T-helper 2 cell (primary cell): ENCODE measurements at places on chromosomes 2 and 18.

GRCh38 chr18:63320975-63321265, 1.4 kb upstream of the BCL2 start:
- no peak for DNase-seq

DNA sequence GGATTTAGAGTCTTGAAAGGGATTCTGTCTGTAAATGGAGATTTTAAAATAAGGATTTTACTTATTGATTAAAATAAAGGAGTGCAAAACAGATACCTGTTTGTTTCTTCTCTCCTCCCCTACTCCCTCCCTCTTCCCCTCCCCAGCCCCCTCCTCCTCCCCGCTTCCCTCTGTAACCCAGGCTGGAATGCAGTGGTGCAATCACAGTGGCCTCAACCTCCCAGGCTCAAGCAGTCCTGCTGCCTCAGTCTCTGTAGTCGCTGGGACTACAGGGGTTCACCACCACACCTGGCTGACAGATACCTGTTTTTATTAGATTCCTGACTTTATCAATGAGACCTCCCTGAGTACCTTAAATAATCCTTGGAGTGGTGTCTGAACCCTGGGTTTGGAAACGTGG, 57.1 kb downstream of the OXER1 start:
- no peak for DNase-seq

DNA sequence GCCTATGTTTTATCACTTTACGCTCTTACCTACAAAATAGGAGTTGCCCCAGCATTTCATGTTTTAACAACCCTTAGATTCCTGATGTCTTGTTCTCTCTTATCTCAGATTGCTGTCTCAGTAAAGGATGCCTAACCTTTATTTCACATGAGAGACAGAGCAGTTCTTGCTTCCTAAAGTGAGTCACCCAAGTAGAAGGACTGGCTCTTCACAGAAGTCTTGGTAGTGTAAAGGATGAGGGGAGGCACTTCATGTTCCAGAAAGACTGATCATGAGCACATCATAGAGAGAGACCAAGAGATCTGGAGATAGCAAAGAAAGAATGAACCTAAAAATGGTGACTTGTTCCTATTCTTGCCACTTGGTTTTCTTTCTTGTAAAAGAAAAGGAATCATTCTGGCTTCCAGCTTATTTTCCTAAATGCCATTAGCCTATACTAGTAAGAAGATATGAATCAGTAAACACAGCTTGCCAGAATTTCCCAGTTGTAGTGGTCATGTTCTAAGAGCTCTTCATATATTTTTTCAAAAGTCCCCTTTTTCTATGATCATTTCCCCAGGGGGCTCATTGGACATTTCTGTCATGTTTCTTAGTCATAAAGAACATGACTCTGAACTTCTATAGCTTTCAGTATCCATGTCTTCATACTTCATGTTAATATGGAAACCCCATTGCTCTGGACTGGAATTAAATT, 54.9 kb downstream of the MAPRE2 start:
- no peak for DNase-seq

- DNase-seq = no peak
Measured at GRCh38 chr2:166147883-166148282, 20.1 kb upstream of the SCN1A start.

DNA sequence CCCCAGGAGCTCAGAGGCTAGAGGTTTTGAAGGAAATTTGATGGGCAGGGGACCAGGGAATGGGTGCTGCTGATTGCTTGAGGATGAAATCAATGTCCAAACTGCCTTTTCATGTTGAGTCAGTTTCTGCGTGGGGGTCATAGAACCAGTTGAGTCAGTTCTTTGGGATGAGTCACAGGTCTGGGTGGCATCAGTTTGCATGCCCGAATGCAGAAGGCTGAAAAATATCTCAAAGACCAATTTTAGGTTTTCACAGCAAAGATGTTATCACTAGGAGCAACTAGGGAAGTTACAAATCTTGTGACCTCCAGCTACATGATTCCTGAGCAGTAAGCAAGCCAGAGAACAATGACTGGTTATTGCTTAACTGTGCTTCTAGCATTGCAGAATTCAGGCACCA, 1135.1 kb upstream of the CRIM1 start:
- no peak for DNase-seq

DNA sequence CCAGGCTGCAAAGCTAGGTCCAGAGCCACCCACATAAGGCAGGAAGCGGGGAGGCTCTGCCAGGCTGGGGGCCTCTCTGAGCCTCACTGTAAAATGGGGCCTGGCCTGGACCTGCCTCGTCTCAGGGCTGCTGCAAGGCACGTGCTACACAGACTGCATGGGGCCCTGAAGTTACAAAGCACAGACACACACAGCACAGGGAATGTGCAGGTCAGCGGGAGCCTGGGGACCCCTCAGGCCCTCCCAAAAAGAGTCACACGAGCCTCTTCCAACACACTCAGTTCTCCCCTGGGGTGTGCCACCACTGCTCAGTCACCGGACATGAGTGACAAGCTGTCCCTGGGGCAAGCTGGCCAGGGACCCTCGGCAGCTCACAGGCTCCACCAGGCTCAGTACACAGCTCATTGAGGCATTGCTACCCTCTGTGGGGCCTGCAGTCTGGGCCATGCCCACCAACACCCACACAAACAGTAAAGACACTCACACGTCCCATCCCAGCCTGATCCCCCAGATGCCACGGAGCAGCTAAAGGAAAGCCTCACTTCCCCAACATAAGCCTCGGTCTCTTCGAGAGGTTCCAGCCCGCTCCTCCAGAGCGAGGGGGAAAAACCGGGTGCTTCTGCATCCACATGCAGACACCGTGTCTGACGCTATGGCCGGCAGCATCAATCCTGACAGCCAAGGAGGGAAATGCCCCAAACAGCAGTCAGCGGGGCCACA, 33.7 kb downstream of the BOK start:
- no peak for DNase-seq

GRCh38 chr2:24930768-24931167, 10.7 kb upstream of the ADCY3 start:
- DNase-seq = no peak

DNA sequence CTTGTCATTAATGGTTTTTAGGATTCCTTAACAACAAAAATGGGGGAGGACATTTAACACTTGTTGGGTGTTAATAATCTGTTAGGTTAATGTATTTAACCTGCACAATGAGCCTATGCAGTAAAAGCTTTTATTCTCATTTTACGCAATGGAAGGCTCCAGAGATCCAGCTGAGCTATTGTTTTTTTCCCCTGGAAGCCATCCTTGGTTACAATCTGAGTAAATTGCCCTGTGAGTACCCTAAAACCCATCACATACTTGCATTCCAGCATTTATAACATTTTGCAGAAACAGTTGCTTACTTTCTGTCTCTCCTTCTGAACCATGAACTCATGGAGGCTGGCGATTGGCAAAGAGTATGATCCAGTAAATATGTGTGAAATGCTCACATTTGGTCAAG, 30.2 kb upstream of the DOCK10 start:
- no peak for DNase-seq

DNA sequence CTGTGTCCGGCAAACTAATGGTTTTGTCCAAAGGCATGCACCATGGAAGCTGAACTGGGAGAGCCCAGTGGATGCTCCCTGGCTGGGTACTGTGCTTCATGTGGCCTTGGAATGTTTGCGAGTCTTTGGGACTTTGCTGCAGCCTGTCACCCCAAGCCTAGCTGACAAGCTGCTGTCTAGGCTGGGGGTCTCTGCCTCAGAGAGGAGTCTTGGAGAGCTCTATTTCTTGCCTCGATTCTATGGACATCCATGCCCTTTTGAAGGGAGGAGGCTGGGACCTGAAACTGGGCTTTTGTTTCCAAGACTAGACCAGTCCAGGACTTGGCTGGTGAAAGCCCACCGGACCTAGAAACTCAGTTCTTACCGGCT, 1.7 kb downstream of the MARS2 start:
- DNase-seq = no peak

DNA sequence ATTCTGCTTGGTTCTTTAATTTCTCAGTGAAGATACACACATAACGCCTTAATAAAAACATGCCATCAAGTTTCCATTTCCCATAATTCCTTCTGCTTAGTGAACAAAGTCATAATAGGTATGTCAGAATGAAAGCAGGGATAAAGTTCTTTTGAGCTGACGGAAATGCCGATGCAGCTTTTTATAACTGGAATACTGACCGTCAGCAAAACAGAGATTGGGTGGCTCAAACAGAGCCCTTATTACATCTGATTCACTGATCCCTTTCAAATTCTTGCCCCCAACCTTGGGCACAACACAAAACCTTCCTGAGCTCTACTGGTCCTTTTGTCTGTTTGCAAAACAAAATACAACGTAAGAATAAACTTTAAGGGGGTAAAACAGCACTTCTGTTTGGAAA, 140.4 kb downstream of the CDH2 start:
- no peak for DNase-seq

DNA sequence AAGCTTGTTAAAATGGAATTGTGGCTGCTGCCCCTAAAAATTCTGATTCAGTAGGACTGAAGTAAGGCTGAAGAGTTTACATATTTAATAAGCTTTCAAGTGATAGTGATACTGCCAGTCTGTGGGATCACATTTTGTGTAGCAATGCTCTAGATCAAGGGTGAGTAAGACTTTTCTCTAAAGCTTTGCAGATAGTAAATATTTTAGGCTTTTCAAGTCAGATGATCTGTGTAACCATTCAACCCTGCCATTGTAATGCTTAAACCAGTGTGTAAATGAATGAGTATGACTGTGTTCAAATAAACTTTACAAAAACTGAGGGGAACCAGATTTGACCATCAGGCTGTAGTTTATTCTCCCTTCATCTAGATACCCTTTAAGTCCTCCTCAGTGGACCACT, 92.7 kb downstream of the PIK3C3 start:
- DNase-seq = no peak

DNA sequence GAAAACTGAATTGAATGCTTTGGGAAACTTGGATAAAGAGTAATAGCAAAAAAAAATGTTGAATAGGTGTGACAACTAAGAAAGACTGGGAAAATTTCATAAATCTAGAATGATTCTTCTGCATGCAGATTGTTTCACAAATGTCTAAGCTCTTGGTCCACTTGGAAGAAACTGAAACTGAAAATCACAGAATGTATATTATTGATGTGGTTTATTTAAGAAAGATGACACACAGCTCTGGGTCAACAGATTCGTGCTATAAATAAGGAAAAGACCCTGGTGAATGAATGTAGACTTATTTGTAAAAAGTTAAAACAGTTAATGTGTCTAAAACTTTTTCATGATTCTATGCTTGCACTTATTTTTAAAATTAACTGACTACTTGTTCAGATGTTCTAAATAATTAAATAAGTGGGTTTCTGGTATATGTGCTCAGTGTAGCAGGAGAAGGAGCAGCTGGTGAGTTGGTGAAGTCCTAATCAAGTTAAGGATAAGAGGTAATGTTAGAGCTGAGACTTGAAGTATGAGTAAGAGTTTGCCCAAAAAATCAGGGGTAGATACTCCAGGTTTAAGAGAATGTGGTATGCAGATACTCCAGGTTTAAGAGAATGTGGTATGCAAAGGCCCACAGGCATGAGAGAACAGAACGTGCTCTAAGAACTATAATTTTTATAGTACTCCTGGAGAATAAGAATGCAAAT, 24.5 kb downstream of the UGP2 start:
- DNase-seq = no peak

DNA sequence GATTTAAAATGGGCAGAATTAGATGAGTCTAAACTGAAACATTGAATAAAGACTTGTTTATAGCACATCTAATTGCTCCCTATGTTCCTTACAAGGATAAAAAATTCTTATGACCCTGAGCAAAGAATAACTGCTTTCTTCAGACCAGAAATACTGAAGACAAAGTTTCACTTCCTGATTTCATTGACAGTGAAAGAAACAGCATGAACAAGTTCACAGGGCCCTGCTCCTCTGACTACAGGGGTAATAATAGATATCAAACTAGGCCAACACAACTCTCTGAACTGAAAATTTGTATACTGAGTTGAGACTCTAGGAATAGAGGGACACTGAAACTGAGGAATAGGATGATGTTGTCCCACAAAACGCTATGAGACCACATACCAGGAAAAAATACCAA, 1383.3 kb upstream of the CDH2 start:
- DNase-seq = no peak

- no peak for DNase-seq
Measured at GRCh38 chr2:207505728-207506127, 24.0 kb upstream of the CREB1 start.

DNA sequence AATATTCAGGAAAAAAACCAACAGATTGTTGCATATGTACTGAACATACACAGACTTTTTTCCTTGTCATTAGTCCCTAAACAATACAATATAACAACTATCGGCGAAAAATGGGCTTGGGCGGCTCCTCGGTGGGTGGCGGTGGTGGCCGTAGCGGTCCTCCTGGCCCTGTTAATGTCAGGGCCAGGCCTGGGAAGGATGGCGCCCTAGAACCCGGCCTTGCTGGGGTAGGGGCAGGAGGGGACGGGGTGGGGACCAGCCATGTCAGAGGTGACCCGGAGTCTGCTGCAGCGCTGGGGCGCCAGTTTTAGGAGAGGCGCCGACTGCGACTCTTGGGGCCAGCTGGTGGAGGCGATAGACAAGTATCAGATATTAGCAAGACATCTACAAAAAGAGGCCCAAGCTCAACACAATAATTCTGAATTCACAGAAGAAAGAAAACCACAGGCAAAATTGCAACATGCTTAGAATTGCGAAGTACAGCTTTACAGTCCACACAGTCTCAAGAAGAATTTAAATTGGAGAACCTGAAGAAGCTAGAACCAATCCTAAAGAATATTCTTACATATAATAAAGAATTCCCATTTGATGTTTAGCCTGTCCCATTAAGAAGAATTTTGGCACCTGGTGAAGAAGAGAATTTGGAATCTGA, 36.5 kb downstream of the ROCK2 start:
- DNase-seq = no peak

GRCh38 chr2:27736031-27736889, 35.3 kb upstream of the MRPL33 start:
- no peak for DNase-seq

DNA sequence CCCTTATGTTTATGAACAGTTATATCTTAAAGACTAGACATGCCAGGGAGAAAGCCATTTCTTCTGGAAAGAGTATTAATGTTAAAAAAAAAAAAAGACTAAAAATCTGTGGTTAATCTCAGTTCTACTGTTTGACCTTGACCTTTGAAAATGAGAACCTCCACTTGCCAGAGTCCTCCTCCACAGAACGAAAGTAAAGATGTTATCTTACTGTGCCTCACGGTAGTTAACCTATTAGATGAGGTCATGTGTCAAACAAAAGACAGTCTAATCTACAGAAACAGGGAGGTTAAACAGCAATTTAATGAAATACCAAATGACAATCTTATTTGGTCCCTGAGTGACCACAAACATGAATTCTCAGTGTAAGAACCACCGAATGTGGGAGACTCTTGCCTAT, 51.2 kb downstream of the SLC14A2 start:
- no peak for DNase-seq

DNA sequence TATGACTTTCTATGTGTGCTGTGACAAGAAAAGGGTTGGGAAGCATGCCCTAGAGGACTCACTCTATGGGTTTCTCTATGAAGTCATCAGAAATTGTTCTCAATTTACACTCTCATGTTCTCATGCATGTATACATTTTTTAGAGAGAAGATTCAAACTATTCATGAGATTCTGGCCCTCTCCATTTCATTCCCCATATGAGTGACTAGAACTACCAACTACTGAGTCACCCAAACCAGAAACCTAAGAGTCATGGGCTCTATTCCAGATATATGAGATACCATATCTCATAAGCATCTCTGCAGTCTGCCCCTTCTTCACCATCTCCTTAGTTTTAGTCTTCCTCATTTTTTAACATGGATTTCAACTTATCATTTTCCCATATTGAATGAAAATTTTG, 87.7 kb downstream of the EXOC6B start:
- no peak for DNase-seq

- no peak for DNase-seq
Measured at GRCh38 chr18:1774261-1774660, 797.0 kb downstream of the METTL4 start.
